ENCODE measurements at places on chromosomes 12 and 14. TPM values are rescaled to one million over a fixed set of nuclear protein-coding genes. Genes with fewer than 3 reads are reported as not detected.

CLEC7A gene
- total RNA-seq, result 4.6 TPM

DNA sequence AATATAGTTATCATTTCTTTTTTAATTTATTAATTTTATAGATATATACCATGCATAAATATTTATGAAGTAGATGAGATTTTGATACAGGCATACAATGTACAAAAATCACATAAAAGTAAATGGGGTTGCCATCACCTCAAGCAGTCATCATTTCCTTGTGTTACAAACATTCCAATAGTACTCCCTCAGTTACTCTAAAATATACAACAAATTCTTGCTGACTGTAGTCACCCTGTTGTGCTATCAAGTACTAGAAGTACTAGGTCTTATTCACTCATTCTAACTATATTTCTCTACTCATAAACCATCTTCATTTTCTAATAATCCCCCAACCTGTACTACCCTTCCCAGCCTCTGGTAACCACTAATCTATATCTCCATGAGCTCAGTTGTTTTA is 432.6 kb upstream of the SYT1 start:
- no peak for DNase-seq
- no peaks in the 10 kb centered on the region for H3K4me1 ChIP-seq
- no peak overlapping the region for H3K4me3 ChIP-seq
- no peaks in the 10 kb centered on the region for H3K27me3 ChIP-seq
- no peak overlapping the region for H3K27ac ChIP-seq

OLR1 gene
- 0.41 TPM for total RNA-seq

DNA sequence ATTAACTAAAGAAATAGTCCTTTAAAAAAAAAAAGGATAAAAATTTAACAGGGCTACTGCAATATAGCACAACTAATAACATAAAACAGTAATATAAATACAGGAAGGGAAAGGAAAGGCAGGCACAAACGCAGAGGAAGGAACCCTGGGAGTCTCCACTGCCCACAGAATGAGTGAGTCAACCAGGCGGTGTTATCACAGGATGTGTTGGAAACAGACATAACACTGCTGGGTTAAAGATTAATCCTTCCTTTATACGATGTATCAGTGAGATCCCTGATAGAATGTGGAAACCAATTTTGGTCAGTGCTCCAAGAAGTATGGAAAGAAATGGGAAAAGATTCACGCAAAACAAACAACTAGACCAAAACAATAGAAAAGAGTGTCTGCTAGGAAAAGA is 47.9 kb downstream of the FGD6 start:
- H3K4me1 ChIP-seq, result no peaks in the 10 kb centered on the region
- H3K4me3 ChIP-seq, result no peak overlapping the region
- H3K36me3 ChIP-seq, result no peaks in the 10 kb centered on the region
- H3K27me3 ChIP-seq, result no peaks in the 10 kb centered on the region

NTN4 gene
- total RNA-seq, result 16.6 TPM

DNA sequence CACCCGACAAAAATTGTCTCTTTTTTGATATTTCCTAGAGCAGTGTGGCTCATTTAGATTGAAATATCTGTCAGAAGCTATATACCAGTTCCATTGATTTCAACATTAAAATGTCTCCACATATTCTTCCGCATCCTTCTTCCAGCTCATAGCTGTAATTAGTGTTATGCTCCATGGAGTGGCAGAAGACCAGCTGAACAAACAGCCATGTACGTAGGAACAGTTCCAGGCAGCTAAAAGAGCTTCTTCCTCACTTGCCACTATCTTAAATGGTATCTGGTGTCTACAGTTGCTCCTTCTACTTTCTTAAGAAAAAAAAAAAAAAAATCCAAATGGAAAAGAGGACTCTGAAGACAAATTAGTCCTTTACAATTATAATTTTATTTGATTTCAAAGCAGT is 848.0 kb downstream of the DIO2 start:
- no peaks in the 10 kb centered on the region for H3K36me3 ChIP-seq
- H3K27me3 ChIP-seq, result no peaks in the 10 kb centered on the region
- DNase-seq, result no peak
- no peaks in the 10 kb centered on the region for H3K4me1 ChIP-seq
- no peak overlapping the region for H3K27ac ChIP-seq

TCHP gene
- 14.3 TPM for total RNA-seq

- no peaks in the 10 kb centered on the region for H3K4me1 ChIP-seq
- H3K27ac ChIP-seq, result no peak overlapping the region
These were observed 213.6 kb downstream of the KIF26A start for GRCh38 chr14:104351849-104352492.

GRCh38 chr14:76918256-76918781 is 92.1 kb downstream of the LRRC74A start:
- H3K4me1 ChIP-seq, result peaks cover 21% of the 10 kb centered on the region
- DNase-seq, result peak; percentile 82
- no peaks in the 10 kb centered on the region for H3K36me3 ChIP-seq
- H3K27me3 ChIP-seq, result no peaks in the 10 kb centered on the region

- no peak for DNase-seq
- H3K4me3 ChIP-seq, result no peak overlapping the region
- no peaks in the 10 kb centered on the region for H3K36me3 ChIP-seq
- H3K27ac ChIP-seq, result no peak overlapping the region
These were observed 30.6 kb upstream of the ISM2 start for GRCh38 chr14:77529213-77529612.

DNA sequence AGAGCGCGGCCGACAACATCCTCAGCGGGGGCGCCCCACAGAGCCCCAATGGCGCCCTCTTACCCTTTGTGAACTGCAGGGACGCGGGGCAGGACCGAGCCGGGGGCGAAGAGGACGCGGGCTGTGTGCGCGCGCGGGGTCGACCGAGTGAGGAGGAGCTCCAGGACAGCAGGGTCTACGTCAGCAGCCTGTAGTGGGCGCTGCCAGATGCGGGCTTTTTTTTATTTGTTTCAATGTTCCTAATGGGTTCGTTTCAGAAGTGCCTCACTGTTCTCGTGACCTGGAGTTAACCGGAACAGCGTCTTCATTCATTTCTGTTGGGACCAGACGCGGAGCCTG is 103.8 kb upstream of the FKBP4 start:
- peak overlapping the region; percentile 16 for H3K4me3 ChIP-seq
- no peaks in the 10 kb centered on the region for H3K36me3 ChIP-seq
- H3K27ac ChIP-seq, result no peak overlapping the region
- H3K4me1 ChIP-seq, result no peaks in the 10 kb centered on the region

BDKRB1 gene
- total RNA-seq, result not detected

HOXC6 gene
- total RNA-seq, result 1.2 TPM

DNA sequence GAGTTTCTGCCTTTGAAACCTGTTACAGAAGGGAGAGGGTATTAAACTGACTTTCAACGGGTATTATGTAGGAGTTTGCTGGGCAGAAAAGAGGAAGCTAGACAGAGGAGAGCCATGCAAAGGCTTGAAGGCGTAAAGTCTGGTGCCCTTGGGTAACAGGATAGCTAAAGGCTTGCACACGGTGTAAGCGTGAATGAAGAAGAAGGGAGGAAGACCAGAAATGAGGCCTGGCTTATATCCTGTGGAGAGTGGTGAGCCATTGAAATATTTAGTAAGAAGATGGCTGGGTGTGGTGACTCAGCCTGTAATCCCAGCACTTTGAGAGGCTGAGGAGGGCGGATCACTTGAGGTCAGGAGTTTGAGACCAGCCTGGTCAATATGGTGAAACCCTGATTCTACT is 22.6 kb downstream of the SUDS3 start:
- H3K27ac ChIP-seq, result no peak overlapping the region
- no peak for DNase-seq
- no peaks in the 10 kb centered on the region for H3K36me3 ChIP-seq
- no peaks in the 10 kb centered on the region for H3K4me1 ChIP-seq

GRCh38 chr14:92945544-92945943 is 22.6 kb downstream of the CHGA start:
- no peak overlapping the region for H3K27ac ChIP-seq
- H3K36me3 ChIP-seq, result no peaks in the 10 kb centered on the region
- H3K4me1 ChIP-seq, result no peaks in the 10 kb centered on the region
- no peak for DNase-seq
- no peak overlapping the region for H3K4me3 ChIP-seq

DNA sequence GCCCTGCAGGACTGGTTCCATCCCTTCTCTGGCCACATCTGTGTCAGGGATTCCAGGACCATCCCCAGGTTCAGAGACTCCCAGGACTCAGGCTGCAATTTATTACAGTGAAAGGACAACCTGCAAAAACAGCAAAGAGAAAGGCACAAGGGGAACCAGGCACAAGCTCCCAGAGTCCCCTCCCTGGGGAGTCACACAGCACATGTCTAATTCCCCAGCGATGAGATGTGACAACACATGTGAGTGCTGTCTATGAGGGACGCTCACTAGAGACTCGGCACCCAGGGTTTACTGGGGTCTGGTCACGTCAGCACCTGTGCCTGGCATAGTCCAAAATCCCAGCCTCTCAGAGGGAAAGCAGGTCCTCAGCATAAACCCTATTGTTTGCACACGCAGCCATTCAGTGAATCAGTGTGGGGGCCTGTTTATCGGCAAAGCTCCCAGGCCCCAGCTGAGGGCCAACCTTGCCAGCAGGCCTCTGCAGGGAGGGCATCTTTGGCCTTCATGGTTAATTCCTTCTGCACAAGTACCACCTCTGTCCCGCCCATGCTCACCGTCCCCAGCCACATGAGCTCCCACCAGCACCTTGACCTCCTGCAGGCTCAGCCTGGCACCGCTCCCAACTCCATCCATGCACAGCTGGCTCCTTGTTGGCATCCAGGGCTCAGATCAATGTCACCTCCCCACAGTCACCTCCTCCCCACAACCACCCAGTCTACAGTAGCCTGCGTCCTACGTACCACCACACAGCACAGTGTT is 198.9 kb upstream of the SFSWAP start:
- no peak overlapping the region for H3K27ac ChIP-seq
- H3K36me3 ChIP-seq, result no peaks in the 10 kb centered on the region
- no peaks in the 10 kb centered on the region for H3K4me1 ChIP-seq
- no peak overlapping the region for H3K4me3 ChIP-seq
- H3K27me3 ChIP-seq, result no peaks in the 10 kb centered on the region

GRCh38 chr12:70449074-70449752 is 83.1 kb downstream of the KCNMB4 start:
- no peaks in the 10 kb centered on the region for H3K27me3 ChIP-seq
- no peak overlapping the region for H3K27ac ChIP-seq
- no peak for DNase-seq

DNA sequence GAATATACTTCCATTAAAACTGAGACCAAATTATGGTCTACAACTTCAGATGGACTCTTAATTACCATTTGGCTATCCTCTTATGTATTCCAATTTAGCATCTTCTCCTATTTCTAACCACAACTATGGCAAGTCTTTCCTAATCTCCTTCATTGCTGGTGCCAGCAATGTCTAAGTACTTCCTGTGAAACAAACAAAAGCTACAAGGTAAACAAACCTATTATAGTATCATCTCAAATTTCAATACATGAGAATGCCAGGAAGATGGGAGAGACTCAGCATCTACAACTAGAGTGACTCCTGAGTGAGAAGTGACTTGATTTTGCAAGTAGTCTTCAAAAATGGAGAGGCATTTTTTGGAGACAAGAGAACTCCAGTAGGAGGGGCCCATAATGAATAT is 202.9 kb upstream of the ATXN7L3B start:
- no peaks in the 10 kb centered on the region for H3K4me1 ChIP-seq
- no peak overlapping the region for H3K4me3 ChIP-seq
